ENCODE measurements at places on chromosomes 7 and 10.

DNA sequence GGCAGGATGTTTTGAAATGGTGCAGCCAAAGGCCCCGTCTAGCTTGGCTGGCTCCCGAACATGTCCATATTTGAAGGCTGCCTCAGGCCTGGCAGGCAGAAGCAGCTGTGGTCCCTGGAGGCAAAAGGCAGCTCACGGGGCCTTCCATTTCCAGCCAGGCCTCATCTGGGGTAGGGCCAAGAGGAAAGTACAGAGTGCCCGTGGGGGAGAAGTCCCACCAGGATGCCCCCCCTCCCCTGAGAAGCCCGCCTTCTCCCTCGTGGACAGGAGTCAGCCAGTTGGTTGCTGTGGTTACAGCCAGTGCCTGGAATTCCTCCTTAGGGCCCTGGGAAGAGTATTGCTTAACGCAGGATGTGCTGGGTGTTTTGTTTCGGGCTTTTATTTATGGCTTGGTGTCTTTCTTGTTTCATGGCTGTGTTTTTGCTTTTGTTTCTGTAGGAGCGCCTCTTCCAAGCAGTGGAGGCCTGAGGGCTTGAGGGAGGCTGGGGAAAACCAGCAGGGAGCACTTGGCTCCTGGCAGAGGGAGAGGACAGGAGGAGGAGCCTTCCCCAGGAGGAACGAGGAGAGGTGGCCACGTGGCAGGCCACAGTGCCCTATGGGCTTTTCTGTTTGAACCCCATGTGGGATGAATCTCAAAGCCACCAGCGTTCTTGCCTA, 45.4 kb downstream of the CHST3 start:
- DNase-seq: no peak

GRCh38 chr7:142717453-142717852, 31.8 kb upstream of the PRSS1 start:
- DNase-seq: no peak

GRCh38 chr10:128058106-128058749, 68.0 kb downstream of the MKI67 start:
- no peak for DNase-seq

DNA sequence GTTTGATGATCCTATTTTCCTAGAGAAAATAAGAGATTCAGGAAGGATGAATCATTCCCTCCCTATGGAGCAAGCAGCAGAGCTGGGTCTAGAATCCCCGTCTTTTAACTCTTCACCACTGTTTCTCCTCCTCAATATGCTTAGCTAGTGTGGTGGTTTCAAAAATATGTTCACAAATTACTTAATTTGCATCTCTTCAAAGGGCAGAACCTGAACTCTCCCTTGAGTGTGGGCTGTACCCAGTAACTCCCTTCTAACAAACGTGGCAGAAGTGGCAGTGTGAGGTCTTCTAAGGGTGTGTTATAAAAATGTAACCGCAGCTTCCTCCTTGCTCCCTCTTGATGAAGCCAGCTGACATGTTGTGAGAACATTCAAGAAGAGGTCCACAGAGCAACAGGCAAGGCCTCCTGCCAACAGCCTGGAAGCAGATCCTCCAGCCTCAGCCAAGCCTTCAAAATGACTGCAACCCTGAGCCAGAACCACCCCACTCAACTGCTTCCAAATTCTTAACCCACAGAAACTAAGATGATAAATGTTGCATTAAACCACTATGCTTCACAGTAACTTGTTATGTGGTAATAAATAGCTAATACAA, 36.6 kb downstream of the SRPK2 start:
- DNase-seq: peak; percentile 14

DNA sequence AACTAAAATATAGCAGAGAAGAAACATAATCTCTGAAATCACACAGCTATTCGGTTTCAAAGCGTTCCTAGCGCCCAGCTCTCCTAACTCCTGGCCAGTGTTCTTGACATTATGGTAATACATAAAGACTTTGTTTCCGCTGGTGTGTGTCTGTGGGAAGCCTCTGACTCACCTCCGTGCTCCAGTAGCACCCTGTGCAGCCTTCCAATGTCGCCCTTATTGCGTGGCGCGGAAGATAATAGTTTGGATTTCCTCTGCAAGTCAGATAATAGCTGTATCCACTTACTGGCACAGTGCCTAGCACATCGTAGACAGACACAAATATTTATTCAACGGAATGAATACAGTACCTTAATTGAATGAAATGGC, 570 bp downstream of the BMS1 start:
- no peak for DNase-seq

DNA sequence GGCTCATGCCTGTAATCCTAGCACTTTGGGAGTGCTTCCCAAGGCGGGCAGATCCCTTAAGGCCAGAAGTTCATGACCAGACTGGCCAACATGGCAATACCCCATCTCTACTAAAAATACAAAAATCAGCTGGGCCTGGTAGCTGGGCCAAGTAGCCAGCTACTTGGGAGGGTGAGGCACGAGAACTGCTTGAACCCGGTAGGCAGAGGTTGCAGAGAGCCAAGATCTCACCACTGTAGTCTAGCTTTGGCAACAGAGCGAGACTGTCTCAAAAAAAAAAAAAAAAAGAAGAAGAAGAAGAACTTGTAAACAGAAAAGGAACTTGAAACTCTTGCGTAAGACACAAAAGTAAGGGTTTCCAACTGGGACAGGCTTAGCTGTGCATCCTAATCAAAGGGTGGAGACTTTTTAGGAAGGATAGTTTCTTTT, 5.6 kb upstream of the IFIT2 start:
- no peak for DNase-seq

DNA sequence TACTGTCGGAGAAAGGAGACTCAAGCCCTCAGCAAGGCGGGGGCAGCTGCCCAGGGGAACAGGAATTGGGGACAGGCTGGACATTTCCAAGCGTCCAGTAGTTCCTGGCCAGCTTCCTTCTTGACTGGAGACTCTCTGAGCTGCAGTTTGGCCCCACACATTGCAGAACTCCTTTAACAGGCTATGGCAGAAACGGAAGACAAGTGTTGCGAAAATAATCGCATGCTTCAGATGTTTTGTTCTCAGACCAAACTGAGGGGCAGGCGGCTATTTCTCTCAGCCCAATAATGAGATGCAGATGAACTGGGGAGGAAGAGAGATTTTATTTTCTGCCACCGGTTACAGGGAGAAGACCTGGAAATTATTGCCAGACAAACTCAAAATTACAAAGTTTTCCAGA, 88.0 kb upstream of the PFKP start:
- no peak for DNase-seq

- DNase-seq: no peak
These were observed 295.6 kb downstream of the PRKG1 start for GRCh38 chr10:51369903-51370302.

- no peak for DNase-seq
These were observed 6.2 kb upstream of the BAG3 start for GRCh38 chr10:119644994-119645393.

DNA sequence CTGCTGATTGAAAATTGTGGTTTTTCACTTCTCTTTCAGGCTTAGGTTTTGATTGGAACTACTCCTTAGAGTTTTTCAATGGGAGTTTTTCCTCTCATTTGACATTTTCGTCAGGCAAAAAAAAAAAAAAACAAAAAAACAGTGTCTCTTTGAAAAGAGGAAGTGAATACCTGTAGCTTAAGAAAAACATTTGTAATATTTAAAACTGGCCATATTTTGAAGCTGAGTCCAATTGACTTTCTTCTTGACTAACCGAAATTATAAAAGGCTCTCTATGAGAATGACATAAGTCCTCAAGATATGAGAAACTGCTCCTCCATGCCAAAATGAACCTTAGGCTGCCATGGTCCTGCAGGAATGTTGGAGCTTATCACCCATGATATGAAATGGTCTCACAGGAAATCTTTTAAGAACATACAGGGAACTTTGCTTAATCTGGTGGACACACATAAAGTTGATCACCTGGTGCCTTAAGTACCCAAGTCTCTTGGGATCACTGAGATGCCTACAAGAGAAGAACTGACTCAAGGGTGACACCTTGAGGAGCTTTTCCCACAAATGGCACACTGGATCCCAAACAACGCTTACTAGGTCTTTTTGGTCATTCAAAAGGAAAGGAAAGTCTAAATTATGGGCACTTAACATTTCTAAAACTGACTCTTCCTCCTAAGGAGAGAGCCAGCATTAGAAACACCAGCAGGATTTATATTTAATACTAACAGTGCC, 263.4 kb downstream of the CDC14C start:
- DNase-seq: no peak

- peak; percentile 79 for DNase-seq
These were observed at the start of gene CCNY for GRCh38 chr10:35336084-35336831. CCNY (plus strand) TSS chr10:35336509; CDS start chr10:35337054, 545 bp downstream.

DNA sequence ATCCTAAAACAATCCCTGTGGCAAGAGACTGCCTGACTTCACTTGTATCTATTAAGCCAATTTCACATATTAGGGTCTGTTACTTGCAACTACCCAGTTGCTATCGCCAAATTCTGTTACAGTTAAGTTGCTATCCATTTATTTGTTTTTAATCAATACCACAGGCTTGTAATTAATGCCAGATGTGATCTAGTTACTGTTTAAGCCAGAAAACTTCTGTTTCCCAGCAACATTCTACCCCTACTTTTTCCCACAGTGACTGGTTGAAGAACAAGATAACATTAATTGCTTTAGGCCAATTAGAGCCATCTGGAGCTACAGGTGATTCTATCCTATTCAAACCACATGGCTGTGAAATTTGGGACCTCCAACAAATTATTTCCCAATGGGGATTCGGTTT, 131.3 kb downstream of the ALOX5 start:
- DNase-seq: no peak

GRCh38 chr10:130049987-130050386, 60.6 kb downstream of the C10orf143 start:
- DNase-seq: no peak

- no peak for DNase-seq
These were observed 41.5 kb upstream of the SMIM30 start for GRCh38 chr7:113159746-113160339.

DNA sequence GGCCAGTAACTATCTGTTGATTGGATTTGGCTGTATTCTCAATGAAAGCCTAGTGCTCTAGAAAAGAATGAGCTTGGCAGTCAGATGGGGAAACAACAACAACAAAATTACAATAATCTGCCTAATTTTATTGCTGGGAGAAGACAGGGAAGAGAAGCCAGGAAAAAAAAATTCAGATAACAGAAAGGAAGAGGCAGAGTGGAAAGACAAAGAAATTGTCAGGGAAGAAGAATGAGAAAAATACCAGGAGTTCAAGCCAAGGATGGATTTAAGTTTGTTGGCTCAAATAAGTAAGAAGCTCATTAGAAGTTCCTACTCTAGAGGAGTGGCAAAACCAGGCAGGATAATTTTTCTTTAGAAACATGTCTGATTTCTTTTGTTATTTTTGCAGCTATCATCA, 45.9 kb upstream of the PRKG1 start:
- DNase-seq: no peak

GRCh38 chr7:80078159-80078731, 56.4 kb upstream of the GNAI1 start:
- DNase-seq: no peak

DNA sequence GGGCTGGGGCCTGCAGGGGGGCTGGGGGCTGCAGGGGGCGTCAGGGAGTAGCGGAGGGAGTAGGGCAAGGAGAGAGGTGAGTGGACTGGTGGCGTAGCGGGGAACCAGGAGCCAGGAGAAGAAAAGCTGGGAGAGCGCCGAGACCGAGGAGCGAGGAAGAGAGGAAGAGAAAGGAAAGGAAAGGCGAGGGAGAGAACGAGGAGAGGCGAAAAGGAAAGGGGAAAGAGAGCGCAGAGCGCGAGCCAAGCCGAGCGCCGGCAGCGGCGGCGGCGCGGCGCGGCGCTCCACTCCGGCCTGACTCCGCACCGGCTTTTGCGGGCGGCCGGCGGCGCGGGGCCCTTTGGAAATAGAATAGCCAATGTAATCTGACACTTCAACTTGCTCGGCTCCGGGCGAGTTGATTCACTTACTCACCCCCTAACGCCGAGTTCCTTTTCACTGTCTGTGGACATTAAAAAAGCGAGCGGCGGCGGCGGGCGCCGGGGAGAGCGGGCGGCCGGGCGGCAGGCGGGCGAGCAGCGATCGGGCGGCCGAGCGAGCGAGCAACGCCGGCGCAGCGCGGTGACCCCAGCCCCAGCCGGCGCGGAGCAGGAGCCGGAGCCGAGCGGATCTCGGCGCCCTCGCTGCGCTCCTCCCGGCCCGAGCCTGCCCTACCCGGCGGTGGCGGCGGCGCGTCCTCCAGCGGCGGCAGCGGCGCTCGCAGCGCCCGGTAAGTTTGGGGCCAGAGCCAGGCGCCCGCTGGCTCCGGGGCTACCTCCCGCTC, at the start of gene ZMIZ1:
Gene ZMIZ1 (plus strand): TSS at position 405 of the 763 bp plus-strand sequence. CDS start 132,667 bp downstream, outside the sequence.
- peak; percentile 71 for DNase-seq

DNA sequence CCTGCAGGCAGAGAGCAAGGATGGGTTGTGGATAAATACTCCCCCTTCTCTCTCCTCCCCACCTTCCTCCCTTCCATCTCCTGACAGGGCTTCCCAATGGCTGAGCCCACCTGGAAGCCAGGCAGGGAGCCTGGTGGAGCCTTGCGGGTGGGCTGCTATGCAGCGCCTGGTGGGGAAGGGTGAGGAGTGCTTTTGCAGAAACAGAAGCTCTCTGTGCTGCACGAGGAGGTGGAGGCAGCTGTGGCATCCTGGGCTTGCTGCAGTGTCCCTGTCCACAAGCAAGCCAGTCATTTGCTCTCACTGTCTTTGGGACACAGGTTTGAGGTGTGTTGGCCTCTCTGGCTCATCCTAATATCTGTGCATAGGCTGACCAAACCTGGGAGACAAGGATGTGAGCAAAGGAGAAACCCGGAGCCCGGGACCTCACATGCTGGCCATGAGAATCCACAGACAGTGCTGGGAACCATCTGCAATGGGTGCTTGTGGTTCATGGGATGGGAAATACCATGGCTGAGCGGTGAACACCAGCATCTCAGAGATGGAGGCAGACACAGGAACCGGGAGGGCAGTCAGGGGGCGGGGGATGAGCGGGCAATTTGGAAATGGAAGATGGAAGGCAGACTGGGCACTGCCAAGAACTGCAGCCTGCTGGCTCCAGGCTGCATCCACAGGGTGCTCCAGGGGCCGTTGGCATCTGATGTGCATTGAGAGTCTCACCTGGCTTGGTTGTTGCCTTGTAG, 364.2 kb downstream of the GLRX3 start:
- no peak for DNase-seq

DNA sequence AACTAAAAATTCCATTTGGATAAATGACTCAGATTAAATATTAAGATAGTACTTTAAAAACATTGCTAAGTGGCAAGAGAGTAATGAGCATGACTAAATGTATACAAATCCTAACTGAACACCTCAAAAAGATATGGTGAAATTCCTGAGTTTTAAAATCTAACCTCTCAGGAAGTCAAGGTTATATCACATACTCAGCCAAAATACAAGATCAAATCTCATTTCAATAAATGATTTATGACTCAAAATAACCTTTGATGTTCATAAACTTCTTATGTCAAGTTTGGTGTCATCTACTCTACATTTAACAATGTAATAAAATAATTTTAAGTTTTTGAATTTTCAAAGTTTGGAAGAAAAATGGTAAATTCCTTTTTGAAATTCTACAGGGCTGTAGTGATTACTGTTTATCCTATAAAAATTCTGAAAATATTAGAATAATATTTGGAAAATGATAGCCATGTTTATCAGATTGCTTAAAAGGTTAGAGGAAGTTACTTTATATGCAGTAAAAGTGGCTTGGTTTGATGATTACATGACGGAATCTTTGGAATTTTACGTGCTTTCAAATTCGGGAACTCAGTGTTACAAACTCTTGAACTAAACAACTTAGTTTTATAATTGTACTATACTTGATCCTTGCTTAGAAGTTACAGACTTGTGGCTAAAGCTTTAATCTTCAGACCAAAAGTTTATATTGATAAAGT, 43.7 kb downstream of the ASZ1 start:
- no peak for DNase-seq

- DNase-seq: peak; percentile 9
These were observed 54.9 kb upstream of the ZNF800 start for GRCh38 chr7:127447326-127447945.

GRCh38 chr7:1741751-1742554, 71.9 kb downstream of the ELFN1 start:
- no peak for DNase-seq

- DNase-seq: no peak
These were observed 525.6 kb downstream of the PTPRN2 start for GRCh38 chr7:158061884-158062656.
